Esophagus muscularis mucosa (tissue), 4 donors: ENCODE measurements at places on chromosomes 13 and 19. TPM values are rescaled to one million over a fixed set of nuclear protein-coding genes. Genes with fewer than 3 reads are reported as not detected.

MCEMP1 gene
- total RNA-seq: 0.42 TPM

DNA sequence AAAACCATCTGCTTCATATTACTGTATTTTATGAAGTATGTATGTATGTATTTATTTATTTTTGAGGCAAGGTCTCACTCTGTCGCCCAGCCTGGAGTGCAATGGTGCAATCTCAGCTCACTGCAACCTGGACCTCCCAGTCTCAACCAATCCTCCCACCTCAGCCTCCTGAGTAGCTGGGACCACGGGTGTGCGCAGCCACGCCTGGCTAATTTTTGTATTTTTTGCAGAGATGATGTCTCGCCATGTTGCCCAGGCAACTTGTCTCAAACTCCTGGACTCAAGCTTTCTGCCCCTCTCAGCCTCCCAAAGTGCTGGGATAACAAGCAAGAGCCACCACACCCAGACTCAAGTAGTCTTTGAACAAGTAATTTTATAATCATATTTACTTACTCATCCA lies 5.5 kb downstream of the KATNAL1 start:
- peaks cover 70% of the 10 kb centered on the region for H3K4me1 ChIP-seq
- no peak overlapping the region for H3K27ac ChIP-seq
- no peak for DNase-seq
- H3K36me3 ChIP-seq: no peaks in the 10 kb centered on the region

DNA sequence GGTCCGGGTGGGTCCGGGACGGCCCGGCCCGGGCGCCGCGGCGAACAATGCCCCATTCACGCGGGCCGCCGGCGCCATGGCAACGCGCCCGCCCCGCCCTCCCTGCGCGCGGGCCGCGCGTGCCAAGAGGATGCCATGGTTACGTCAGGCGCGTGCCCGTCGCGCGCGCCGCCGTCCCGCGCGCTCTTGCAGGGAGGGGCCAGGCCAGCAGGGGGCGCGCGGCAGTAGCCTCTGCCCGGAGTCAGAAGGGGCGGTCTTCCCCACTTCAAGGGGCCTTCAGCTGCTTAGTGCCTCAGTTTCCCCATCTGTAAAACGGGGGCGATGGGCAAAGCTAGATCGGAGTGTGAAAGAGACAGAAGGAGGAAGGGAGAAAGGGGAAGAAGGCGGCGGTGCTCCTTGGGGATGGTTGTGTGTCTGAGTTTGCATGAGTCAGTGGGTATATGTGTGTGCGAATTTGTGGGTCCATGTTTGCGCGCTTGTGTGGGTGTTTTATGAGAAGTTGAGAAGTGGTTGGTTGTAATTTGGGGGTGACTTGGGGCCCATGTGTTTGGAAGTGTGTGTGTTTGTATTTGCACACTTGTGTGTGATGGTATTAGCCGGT lies 11.6 kb upstream of the NFIX start:
- H3K27ac ChIP-seq: no peak overlapping the region
- peaks cover 30% of the 10 kb centered on the region for H3K4me1 ChIP-seq
- no peaks in the 10 kb centered on the region for H3K36me3 ChIP-seq

DNA sequence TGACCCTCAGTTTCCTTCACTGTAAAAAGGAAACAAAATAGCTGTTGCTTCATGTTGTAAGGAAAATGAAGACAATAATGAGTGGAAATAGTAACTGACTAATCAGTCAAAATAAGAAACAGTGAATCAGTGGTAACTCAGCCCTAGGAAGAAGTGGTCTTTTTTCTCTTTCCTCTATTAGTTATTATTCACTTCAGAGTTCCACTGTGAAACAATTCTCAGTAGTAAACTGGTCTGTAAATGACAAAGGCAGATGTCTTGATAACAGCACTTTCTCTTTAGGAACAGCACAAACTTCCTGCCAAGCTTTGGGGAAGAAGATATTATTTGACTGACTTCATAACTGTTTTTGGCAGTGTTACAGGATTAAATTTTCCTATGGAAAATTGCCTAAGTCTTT lies 600.5 kb upstream of the KLHL1 start:
- H3K36me3 ChIP-seq: no peaks in the 10 kb centered on the region
- no peak overlapping the region for H3K27ac ChIP-seq
- DNase-seq: no peak
- no peak overlapping the region for H3K4me3 ChIP-seq

CPAMD8 gene
- 11.8 TPM for total RNA-seq

DNA sequence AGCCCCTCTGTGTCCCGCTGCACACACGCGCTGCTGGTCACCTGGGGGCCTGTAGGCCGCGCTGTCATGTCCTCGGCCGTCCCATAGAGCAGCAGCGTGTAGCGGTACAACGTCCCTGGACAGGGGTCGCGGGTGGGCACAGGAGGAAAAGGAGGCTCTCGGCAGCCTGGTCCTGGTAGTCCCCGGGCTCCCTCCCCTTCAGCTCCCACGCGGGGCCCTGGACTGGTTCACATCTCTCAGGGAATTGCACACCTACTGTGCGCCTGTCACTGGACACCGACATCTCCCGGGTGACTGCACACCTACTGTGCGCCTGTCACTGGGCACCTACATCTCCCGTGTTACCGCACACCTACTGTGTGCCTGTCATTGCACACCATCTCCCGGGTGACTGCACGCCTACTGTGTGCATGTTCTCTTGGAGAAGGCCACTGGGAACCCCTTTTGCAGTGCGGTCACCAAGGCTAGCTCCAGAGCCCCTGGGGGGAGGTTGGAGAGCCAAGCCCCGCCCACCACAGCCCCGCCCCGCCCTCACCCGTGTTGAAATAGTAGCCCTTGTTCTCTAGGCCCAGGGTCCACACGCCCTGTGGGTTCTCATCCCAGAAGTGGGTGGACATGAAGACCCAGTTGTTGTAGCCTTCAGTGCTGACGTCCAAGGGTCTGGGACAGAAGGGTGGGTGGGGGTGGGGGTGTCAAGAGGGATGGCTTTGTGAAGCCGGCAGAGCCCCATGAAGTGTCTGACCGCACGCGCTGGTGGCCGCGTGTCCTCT lies 3.5 kb upstream of the C19orf25 start:
- no peaks in the 10 kb centered on the region for H3K27me3 ChIP-seq
- no peak overlapping the region for H3K27ac ChIP-seq
- H3K4me1 ChIP-seq: peaks cover 20% of the 10 kb centered on the region
- DNase-seq: no peak

TMEM190 gene
- not detected for total RNA-seq

DNA sequence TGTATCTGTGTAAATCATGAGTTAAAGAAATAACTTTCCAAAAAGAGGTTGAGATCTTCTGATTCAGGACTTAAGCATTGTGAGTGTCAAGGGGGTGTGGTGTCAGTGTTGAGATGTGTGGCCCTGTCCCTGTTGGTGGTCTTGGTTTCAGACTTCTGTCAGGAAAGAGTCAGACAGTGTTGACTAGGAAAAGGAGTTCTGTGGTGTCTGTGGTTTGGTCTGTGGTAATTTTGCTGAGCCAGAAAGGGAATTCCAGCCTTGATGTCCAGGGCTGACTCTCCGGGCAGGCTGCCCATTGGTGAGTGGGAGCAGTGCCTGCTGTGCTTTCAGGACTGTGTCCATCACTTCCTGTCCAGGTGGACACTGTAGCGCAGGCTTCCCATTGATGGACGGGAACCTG lies 39.8 kb upstream of the IGFL4 start:
- H3K4me1 ChIP-seq: peaks cover 5% of the 10 kb centered on the region
- H3K36me3 ChIP-seq: no peaks in the 10 kb centered on the region
- no peak overlapping the region for H3K4me3 ChIP-seq
- no peak overlapping the region for H3K27ac ChIP-seq
- no peak for DNase-seq

- H3K4me3 ChIP-seq: no peak overlapping the region
- H3K36me3 ChIP-seq: peaks cover 29% of the 10 kb centered on the region
- no peaks in the 10 kb centered on the region for H3K27me3 ChIP-seq
- H3K27ac ChIP-seq: no peak overlapping the region
Observed at GRCh38 chr19:48615231-48616040, 560 bp upstream of the FAM83E start.

TTC9B gene
- not detected for total RNA-seq

DNA sequence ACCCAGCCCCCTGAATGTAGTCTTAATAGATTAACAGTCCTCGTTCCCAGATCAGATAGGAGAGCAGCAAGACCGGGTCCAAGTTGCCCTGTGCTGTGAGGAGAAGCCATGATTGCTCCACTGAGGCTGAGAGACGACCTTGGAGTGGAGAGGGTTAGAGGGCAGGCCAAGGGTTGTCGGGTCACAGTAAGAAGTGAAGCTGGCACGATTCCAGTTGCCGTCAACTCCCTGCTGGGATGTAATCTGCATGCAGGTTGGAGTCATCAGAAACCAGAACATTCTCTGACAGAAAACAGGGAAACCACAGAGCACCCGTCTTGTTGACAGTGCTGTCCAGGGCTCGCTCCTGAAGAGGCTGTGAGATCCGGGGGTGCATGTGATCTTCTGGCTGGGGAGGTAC lies 19.0 kb upstream of the ATP11A start:
- no peaks in the 10 kb centered on the region for H3K36me3 ChIP-seq
- H3K27ac ChIP-seq: no peak overlapping the region
- no peaks in the 10 kb centered on the region for H3K27me3 ChIP-seq
- no peak for DNase-seq
- H3K4me3 ChIP-seq: no peak overlapping the region

- no peaks in the 10 kb centered on the region for H3K4me1 ChIP-seq
- H3K4me3 ChIP-seq: no peak overlapping the region
- no peak for DNase-seq
- no peak overlapping the region for H3K27ac ChIP-seq
- H3K36me3 ChIP-seq: no peaks in the 10 kb centered on the region
Observed at GRCh38 chr13:79245937-79246577, 160.0 kb downstream of the RBM26 start.

DNA sequence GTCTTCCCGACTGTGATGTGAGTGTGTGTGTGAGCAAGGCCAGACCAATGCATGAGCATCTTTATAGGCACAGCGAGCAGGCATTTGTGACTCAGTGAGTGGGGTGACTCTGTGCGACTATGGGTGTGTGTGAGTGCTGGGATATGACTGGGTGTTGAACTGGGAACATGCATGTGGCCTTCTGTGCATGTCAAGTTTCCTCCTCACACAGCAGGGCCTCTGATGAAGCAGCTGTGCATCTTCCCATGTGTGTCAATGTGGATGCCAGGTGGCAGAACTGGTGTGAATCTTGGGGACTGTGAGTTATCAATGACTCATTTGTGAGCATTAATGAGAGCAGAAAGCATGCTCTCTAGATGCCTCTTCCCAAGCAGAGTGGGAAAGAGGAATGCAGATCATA lies 12.1 kb upstream of the LGALS14 start:
- peak; percentile 85 for DNase-seq
- H3K4me1 ChIP-seq: no peaks in the 10 kb centered on the region
- H3K27me3 ChIP-seq: no peaks in the 10 kb centered on the region
- H3K27ac ChIP-seq: no peak overlapping the region
- H3K4me3 ChIP-seq: no peak overlapping the region
- H3K36me3 ChIP-seq: no peaks in the 10 kb centered on the region

ONECUT3 gene
- total RNA-seq: not detected

SIGLEC14 gene
- total RNA-seq: 2.5 TPM

ZNF497 gene
- total RNA-seq: 0.84 TPM

FUT6 gene
- not detected for total RNA-seq

- H3K36me3 ChIP-seq: no peaks in the 10 kb centered on the region
- H3K27me3 ChIP-seq: no peaks in the 10 kb centered on the region
Observed at GRCh38 chr13:77896536-77896935, 22.1 kb downstream of the EDNRB start.

HRC gene
- 11.1 TPM for total RNA-seq

GRCh38 chr13:71096421-71096820 lies 770.6 kb downstream of the DACH1 start:
- H3K36me3 ChIP-seq: no peaks in the 10 kb centered on the region
- no peak overlapping the region for H3K4me3 ChIP-seq
- H3K27ac ChIP-seq: no peak overlapping the region
- no peaks in the 10 kb centered on the region for H3K27me3 ChIP-seq
- no peaks in the 10 kb centered on the region for H3K4me1 ChIP-seq
- DNase-seq: no peak

DNA sequence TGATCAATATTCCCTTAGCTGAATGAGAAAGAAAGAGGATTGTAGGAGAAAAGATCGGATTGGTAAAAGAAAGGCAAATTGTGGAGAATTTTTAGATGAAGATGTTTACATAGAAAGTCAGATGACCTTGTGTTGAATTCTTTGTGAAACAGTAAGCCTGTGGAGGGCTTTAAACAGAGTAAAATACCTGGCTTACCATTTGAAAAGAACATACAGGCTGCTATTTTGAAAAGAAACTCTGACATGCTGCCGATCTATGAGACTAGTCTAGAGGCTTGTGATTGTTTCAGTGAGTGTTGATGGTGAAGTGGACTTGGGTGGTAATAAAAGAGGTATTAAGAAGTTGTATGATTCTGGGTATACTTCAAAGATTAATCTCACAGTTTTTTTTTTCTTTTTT lies 938.9 kb upstream of the PRR20A start:
- H3K27ac ChIP-seq: no peak overlapping the region
- H3K36me3 ChIP-seq: no peaks in the 10 kb centered on the region
- no peaks in the 10 kb centered on the region for H3K27me3 ChIP-seq
